ENCODE measurements at places on chromosomes 1 and 21. TPM values are rescaled to one million over a fixed set of nuclear protein-coding genes. Genes with fewer than 3 reads are reported as not detected.
A peak's percentile ranks its signal among the peaks of the same experiment; 100 is the strongest.

DNA sequence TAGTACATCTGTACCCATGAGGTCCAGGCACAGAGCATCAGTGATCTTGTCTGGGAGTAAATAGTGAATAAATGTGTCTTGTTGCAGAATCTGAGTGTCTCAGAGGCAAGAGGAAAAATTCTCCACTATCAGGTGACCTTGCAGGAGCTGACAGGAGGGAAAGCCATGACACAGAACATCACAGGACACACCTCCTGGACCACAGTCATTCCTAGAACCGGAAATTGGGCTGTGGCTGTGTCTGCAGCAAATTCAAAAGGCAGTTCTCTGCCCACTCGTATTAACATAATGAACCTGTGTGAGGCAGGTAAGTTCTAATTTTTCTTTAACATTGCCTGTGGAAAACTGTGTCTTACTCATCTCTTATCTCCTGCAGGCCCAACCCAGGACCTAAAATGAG, 43.1 kb downstream of the IL12RB2 start:
- DNase-seq, result no peak

DNA sequence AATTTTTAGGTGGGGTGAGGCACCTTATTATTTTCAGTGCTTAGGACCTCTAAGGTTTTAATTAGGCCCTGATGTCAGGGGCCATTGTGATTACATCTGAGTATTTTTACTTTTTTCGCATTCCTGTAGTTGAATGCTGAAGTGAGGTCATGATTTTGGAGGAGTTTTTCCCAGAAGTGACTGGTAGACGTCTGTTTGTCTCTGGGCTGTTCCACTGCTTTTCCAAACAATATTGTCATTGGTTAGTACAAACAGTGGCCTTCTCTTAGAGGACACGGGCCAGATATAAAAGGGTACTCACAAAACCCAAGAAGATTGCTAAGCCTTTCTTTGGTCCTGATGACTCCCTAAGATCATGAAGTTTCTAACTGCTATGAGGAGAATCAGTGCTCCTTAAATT, 7.6 kb upstream of the RASAL2 start:
- no peak for DNase-seq

GRCh38 chr1:221637641-221638041, 104.2 kb downstream of the DUSP10 start:
- no peak for DNase-seq

- no peak for DNase-seq
These were observed 58.5 kb downstream of the SH3BGR start for GRCh38 chr21:39510240-39510639.

GRCh38 chr1:18110598-18110939, 3.0 kb downstream of the IGSF21 start:
- DNase-seq, result no peak

DNA sequence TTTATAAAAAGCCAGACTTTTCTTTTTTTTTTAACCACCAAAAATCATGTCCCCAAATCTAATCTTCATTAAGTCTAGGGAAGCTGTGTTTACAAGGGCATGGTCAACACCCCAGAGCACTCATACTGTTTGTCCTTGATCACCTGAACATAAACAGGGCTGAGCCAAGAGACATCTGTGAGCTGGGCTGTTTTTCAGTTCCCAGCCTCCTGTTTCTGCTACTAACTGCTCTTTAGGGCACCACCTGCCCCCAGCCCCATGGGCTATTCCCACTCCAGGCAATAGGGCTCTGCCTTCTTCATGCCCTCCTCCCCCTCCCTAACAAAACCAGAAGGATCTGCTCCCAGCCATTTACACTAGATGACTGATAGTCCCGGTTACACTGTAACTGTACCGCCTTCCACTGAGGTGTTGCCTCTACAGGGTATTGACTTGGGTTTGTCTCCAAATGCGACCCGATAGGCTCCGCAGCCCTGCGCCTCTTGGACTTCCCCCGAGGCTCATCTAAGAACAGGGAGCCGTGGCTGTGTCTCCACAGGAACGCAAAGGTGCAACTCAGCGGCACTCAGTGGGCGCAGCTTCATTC, 11.7 kb upstream of the SLC26A9 start:
- no peak for DNase-seq

- no peak for DNase-seq
These were observed 19.4 kb downstream of the BLZF1 start for GRCh38 chr1:169387399-169387798.

GRCh38 chr1:107897438-107898345, 67.3 kb downstream of the VAV3 start:
- DNase-seq, result peak; percentile 70

DNA sequence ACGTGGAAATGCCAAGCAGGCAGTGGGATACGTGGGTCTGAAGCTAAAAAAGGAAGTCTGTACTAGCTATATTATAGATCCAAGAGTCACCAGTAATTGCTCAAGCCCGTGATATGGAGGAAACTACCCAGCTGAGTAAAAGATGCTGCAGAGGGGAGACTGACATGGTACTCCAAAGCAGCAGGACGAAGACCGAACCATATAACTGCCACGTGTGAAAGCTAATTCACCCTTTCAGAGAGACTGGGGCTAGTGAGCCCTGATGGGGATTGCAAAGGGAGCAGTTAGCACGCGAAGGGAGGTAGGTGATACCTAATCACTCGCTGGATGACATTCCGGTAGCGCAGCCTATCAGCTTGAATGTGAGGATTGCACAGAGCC, 316 bp downstream of the AP4B1 start:
- no peak for DNase-seq

The THEM5 gene
- not detected for polyA plus RNA-seq

GRCh38 chr1:167409183-167409582, 109.1 kb downstream of the CD247 start:
- DNase-seq, result no peak

DNA sequence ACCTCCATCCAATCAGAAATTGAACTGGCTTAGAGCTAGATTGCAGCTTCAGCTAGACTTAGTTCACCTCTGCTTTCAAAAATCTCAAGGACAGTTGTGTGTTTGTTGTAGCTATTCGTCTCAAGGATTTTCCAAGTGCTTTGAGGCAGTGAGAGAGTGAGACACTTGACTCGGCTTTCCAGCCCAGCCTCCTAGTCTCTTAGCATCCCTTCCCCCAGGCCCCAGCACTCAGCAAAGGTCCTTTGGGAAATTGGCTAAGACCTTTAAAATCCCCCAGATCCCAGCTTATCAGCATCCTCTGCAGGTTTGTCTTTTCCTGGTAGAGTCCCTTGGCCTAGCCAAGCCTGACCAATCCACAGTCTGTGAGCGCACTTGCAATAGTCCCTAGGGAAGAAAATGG, 47.9 kb upstream of the PROX1 start:
- no peak for DNase-seq

DNA sequence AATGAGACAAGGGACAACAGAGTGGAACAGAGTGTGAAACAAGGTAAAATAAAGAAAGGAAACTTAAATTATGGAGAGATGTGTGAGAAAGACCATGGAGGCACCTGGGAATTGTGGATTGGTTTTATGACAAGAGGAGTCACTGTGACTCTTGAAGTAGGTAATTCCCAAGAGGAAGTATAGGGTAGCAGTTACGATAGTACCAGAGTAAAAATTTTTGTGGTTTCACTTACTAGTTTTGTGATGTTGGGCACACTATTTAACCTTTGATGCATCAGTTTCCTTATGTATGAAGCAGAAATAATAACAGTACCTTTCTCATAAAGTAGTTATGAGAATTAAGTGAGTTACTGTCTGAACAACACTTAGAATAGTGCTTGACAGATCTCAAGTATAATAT, 267.9 kb upstream of the DPYD start:
- DNase-seq, result no peak

DNA sequence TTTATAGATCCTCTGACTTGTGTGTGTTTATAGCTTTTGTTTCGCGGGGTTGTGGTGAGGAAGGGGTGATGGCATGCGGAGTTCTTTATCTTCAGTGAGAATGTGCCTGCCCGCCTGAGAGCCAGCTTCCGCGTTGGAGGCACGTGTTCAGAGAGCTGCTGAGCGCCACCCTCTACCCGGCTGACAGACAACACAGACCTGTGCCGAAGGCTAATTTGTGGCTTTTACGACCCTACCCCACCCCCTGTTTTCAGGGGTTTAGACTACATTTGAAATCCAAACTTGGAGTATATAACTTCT, 14.4 kb upstream of the CD101 start:
- DNase-seq, result no peak

DNA sequence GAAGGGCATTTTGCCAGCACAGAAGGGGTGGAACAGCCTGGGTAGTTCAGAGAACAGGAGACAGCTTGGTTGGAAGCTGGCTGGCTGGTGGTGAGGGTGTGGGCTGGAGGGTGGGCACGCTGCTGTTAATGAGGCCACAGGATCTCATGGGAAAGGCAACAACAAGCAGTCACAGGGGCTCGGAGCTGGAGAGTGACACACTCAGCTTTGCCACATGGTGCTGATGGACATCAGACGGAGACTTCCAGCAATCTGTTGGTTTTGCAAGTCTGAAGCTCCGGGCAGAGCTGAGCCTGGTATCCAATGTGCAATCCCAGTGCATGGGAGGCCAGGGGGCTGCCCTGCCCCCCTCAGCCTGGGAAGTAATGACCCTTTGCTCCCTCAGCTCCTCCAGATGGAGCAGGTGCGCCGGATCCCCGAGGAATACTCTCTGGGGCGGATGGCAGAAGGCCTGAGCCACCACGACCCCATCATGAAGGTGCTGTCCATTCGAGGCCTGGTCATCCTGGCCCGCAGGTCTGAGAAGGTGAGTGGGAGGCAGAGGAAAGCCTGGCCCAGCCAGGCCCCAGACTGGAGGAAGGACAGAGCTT, 15.6 kb upstream of the TTC4 start:
- DNase-seq, result no peak

- no peak for DNase-seq
These were observed 26.9 kb downstream of the EDARADD start for GRCh38 chr1:236421022-236421421.

- DNase-seq, result no peak
These were observed 237.3 kb downstream of the S1PR1 start for GRCh38 chr1:101474039-101474665.

The ETV3L gene
- not detected for polyA plus RNA-seq

GRCh38 chr1:151997284-151997570, 3.6 kb upstream of the S100A10 start:
- no peak for DNase-seq

- no peak for DNase-seq
These were observed 42.6 kb downstream of the F13B start for GRCh38 chr1:197024460-197024859.

DNA sequence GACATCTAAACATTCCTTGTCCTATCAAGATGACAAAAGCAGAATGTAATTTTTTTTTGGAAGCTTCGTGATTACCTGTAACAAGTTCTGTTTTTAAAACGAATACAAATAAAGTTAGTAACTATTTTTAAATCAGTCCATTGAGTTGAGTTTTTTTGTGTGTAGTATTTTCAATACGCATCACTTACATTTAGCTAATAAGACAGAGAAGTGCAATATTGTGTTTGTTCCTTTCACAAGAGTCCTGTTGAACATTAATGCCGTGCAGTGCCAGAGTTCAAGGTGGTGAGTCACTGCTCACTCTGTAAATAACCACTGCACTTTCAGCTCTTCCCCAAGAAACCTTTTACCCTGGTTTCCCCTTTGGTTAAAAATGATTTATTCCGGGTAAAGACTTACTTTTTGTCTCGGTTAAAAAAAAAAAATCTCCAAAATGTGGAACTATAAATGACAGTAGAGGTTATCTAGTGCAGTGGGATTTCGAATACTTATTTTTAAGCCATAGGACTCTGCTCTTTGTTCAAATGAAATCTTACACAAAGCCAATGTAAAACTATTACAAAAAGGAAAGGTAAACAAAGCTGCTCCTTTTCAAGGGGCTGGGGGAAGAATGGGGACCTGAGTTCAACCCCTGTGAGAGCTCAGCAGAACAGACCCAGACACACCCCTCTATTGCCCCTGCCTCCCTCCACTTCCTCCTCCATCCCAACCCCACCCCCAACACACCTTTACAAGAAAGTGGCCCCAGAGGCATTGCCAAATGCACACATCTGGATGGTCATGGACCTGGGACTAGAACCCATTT, 14.8 kb upstream of the NCMAP start:
- DNase-seq, result no peak

The SLC6A9 gene
- not detected for polyA plus RNA-seq

- no peak for DNase-seq
These were observed 35.8 kb upstream of the PRSS38 start for GRCh38 chr1:227779685-227780084.
